Endothelial cell (in vitro differentiated cells): ENCODE measurements at places on chromosomes 5 and 9. TPM values are rescaled to one million over a fixed set of nuclear protein-coding genes. Genes with fewer than 3 reads are reported as not detected.
A peak's percentile ranks its signal among the peaks of the same experiment; 100 is the strongest.

DNA sequence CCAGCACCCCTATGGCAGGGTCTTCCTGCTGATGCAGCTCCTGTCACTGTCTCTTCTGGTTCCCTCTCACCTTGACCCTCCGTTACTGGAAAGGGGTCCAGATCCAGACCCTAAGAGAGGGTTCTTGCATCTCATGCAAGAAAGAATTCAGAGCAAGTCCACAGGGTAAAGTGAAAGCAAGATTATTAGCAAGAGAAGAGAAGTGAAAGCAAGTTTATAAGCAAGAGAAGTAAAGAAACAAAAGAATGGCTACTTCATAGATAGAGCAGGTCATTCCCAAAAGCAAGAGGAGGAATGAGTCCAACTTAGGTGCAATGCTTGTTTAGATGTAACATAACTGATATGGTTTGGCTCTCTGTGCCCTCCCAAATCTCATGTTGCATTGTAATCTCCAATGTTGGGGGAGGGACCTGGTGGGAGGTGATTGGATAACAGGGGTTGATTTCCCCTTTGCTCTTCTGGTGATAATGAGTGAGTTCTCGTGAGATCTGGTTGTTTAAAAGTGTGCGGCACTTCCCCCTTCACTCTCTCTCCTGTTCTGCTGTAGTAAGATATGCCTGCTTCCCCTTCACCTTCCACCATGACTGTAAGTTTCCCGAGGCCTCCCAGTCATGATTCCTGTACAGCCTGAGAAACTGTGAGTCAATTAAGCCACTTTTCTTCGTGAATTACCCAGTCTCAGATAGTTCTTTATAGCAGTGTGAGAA, 183.3 kb downstream of the MED10 start:
- H3K36me3 ChIP-seq = no peaks in the 10 kb centered on the region
- H3K4me3 ChIP-seq = no peak overlapping the region
- DNase-seq = no peak
- H3K27ac ChIP-seq = no peak overlapping the region
- H3K4me1 ChIP-seq = peaks cover 14% of the 10 kb centered on the region
- peaks cover 6% of the 10 kb centered on the region for H3K27me3 ChIP-seq

NACC2 gene
- total RNA-seq = 9.6 TPM

DNA sequence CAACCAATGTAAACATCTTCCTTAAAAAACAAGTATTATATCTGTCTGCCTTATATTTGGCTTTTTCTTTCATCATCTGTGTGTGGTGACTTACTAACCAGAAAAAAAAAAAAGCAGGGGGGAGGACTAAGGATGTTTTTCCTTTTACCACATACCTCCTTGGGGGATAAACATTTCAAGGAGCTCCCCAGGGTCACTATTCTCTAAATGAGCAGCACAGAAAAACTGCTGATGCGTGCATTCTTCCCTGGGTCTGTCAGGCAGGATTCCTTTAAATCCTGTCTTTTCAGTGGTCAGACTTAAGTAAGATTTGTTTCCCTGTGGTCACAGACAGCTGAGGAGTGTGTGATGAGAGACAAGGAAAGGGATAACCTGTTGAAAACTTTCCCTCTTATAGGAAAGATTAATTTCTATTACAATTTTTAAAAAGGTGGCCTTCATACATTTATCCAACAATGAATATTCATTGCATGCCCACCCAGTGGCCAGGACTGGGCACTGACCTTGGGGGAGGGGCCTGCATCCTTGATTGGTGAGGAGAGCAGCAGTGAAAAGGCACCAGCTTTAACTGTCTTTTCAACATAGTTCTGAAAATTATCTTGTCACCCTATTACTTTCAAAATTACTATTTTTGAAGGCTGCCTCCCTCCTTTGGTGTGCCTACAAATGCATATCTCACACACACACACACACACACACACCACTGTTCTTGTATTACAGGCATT, 123.1 kb downstream of the TLE4 start:
- H3K36me3 ChIP-seq = peaks cover 3% of the 10 kb centered on the region
- no peak overlapping the region for H3K4me3 ChIP-seq
- H3K4me1 ChIP-seq = peaks cover 11% of the 10 kb centered on the region
- no peak for DNase-seq
- peaks cover 2% of the 10 kb centered on the region for H3K27me3 ChIP-seq

DNA sequence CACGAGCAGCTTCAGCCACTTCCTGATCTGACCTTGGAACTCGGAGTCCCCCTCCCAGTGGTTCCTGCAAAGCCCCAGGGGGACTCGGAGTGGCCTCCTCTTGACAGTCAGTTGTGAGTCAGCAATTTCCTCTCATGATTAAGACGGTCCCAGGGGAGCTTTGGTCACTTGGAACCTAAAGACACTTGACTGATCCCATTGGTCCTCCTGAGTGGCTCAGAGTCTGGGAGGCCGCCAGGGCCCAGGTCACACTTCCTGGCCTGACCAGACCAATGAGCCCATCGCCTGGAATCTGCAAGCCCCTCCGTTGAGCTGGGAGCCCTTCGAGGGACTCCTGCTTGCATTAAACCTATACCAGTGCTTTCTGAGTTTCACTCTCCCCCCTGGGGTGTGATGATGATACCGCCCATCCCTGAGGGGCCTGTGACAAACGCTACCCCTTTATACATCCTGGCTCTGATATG, 29.1 kb downstream of the TSPAN17 start:
- peaks cover 5% of the 10 kb centered on the region for H3K27me3 ChIP-seq
- no peak overlapping the region for H3K4me3 ChIP-seq
- H3K4me1 ChIP-seq = no peaks in the 10 kb centered on the region
- H3K36me3 ChIP-seq = no peaks in the 10 kb centered on the region

PCDHA1 gene
- 0.13 TPM for total RNA-seq

GRCh38 chr9:113992276-113992951, 85.7 kb downstream of the AMBP start:
- peaks cover 3% of the 10 kb centered on the region for H3K27me3 ChIP-seq
- peaks cover 33% of the 10 kb centered on the region for H3K36me3 ChIP-seq
- no peak overlapping the region for H3K4me3 ChIP-seq

DNA sequence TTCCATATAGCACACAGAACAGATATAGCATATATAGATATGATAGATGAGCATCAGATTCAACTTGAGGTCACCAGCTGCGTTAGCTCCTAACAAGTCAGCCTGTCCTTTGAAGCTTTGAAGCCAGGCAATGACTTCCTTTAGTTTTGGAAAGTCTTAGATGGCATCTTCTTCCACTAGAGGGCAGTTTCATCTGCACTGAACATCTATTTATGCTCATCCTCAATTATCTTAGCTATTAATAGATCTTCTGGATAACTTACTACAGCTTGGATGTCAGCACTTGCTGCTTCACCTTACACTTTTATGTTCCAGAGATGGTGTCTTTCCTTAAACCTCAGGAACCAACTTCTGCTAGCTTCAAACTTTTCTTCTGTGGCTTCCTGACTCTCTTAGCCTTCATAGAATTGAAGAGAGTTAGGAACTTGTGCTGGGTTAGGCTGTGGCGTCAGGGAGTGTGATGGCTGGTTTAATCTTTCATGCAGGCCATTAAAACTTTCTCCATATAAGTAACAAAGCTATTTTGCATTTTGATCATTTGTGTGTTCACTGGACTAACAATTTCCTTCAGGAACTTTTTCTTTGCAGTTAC, 1401.4 kb downstream of the EFNA5 start:
- no peaks in the 10 kb centered on the region for H3K4me1 ChIP-seq
- H3K27ac ChIP-seq = no peak overlapping the region
- no peak overlapping the region for H3K4me3 ChIP-seq
- no peaks in the 10 kb centered on the region for H3K27me3 ChIP-seq
- no peak for DNase-seq

DNA sequence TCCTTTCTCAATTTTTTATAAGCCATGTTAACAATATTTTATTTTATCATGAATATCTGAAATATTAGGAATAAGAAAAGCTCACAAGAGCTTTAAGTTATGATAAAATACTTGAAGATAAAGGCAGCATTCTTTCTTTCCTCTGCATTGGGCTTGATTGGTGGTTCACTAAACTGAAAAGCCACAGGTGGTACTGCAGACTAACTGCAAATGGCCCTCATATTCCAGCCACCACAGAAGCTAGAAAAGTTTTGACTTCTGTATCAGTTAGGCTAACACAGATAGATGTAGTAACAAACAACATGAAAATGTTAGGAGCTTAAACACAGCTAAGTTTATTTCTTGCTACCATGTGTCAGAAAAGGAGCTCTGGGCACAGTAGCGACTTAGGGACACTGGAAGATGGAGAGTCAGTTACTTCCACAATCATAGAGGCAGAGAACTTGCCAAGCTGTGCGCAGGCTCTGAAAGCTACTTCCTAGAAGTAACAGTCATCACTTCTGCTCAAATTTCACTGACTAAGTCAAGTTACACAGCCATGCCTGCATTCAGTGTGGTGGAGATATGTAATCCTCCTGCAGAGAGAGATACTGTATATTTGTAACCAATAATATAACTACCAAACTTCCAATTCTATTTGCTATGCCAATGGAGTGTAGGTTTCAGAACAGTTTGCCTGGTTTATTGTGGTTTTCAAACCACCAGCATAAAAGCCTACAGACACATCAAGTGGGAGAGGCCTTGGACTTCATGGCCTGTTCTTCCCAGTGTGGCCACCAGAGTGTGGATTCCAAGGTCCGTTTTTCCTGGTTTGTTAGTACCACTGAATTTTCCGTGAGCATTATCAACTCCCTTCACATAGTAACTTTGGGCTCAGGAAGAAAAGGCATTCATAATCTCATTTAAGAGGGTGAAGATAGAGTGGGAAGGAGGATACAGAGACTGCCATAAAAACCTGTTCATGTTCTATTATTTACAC, 268.3 kb downstream of the PJA2 start:
- no peaks in the 10 kb centered on the region for H3K4me1 ChIP-seq
- H3K27ac ChIP-seq = no peak overlapping the region
- DNase-seq = no peak
- H3K27me3 ChIP-seq = no peaks in the 10 kb centered on the region
- no peak overlapping the region for H3K4me3 ChIP-seq

- no peak overlapping the region for H3K4me3 ChIP-seq
- H3K27me3 ChIP-seq = no peaks in the 10 kb centered on the region
- peaks cover 6% of the 10 kb centered on the region for H3K4me1 ChIP-seq
- H3K36me3 ChIP-seq = no peaks in the 10 kb centered on the region
These were observed 80.3 kb downstream of the SGCD start for GRCh38 chr5:156407251-156407650.

GRCh38 chr9:125839317-125839716, 92.1 kb downstream of the PBX3 start:
- no peak overlapping the region for H3K4me3 ChIP-seq
- no peaks in the 10 kb centered on the region for H3K27me3 ChIP-seq

GRCh38 chr5:169626779-169627178, 10.3 kb upstream of the DOCK2 start:
- H3K4me1 ChIP-seq = no peaks in the 10 kb centered on the region
- H3K27me3 ChIP-seq = no peaks in the 10 kb centered on the region
- H3K4me3 ChIP-seq = no peak overlapping the region
- H3K36me3 ChIP-seq = no peaks in the 10 kb centered on the region

DNA sequence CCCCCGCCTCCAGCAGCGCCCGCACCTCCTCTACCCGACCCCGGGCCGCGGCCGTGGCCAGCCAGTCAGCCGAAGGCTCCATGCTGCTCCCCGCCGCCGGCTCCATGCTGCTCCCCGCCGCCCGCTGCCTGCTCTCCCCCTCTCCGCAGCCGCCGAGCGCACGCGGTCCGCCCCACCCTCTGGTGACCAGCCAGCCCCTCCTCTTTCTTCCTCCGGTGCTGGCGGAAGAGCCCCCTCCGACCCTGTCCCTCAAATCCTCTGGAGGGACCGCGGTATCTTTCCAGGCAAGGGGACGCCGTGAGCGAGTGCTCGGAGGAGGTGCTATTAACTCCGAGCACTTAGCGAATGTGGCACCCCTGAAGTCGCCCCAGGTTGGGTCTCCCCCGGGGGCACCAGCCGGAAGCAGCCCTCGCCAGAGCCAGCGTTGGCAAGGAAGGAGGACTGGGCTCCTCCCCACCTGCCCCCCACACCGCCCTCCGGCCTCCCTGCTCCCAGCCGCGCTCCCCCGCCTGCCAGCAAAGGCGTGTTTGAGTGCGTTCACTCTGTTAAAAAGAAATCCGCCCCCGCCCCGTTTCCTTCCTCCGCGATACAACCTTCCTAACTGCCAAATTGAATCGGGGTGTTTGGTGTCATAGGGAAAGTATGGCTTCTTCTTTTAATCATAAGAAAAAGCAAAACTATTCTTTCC, 19.3 kb downstream of the CDKN2A start:
- peak overlapping the region; percentile 88 for H3K4me3 ChIP-seq
- DNase-seq = peak; percentile 51
- peaks cover 27% of the 10 kb centered on the region for H3K27me3 ChIP-seq
- peaks cover 18% of the 10 kb centered on the region for H3K4me1 ChIP-seq
- no peak overlapping the region for H3K27ac ChIP-seq

GRCh38 chr5:179786861-179787260, 6.9 kb upstream of the LTC4S start:
- DNase-seq = no peak
- H3K4me1 ChIP-seq = no peaks in the 10 kb centered on the region
- H3K27me3 ChIP-seq = peaks cover 2% of the 10 kb centered on the region
- H3K4me3 ChIP-seq = no peak overlapping the region
- no peak overlapping the region for H3K27ac ChIP-seq
- no peaks in the 10 kb centered on the region for H3K36me3 ChIP-seq

TLX3 gene
- 0.23 TPM for total RNA-seq

- H3K27me3 ChIP-seq = no peaks in the 10 kb centered on the region
- DNase-seq = peak; percentile 73
These were observed 92.9 kb upstream of the MTAP start for GRCh38 chr9:21709464-21710058.

DNA sequence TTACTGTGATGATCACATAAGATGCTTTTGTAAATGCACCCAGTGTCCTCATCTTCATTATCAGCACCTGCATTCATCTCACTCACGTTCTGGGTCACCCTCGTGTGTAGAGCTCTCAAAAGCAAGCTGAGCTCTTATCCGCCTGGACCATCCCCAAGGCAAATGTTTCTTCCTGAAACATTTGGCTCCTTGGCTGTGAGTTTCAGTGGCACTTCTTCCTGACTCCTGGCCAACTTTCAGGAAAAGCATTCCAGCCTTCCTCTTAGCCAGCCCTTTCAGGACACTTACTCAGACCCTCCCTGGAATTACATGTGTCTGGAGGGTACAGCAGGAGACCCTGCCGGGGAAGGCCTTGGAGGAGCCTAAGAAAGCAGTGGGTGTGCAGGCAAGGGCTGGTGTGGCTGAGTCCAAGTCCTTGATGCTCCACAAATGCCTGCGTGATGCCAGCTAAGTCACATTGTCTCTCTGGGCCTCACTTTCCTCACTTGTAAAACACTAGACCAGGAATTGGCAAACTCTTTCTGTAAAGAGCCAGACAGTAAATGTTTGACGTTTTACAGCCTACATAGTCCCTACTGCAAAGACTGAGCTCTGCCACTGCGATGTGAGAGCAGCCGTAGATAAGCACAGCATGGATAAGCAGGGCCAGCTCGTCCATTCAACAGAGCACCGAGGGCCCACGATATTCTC, 72.1 kb downstream of the PDE6A start:
- no peak overlapping the region for H3K27ac ChIP-seq
- H3K27me3 ChIP-seq = peaks cover under 1% of the 10 kb centered on the region
- H3K36me3 ChIP-seq = no peaks in the 10 kb centered on the region
- H3K4me1 ChIP-seq = peaks cover 39% of the 10 kb centered on the region

CCL21 gene
- not detected for total RNA-seq

DNA sequence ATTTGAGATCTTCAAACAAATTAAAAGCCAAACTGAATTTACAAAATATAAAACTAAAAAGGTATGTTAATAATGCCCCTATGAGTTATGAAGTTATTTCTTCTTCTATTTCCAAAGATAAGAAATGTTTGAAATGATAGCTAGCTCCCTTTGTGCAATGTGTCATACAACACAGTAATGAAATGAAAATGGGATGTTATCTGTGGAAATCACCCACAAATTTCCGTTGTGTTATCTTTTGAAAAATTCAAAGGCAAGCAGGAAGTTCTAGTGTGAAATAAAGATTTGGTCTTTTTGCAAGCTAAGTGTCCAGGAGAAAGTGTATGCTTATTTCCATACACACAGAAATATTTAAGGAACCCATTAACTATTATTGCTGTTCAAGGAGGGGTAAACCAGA, 375.3 kb upstream of the PRR16 start:
- no peak for DNase-seq
- no peaks in the 10 kb centered on the region for H3K4me1 ChIP-seq
- peaks cover 2% of the 10 kb centered on the region for H3K27me3 ChIP-seq

- H3K4me1 ChIP-seq = no peaks in the 10 kb centered on the region
These were observed 9.1 kb upstream of the KIF12 start for GRCh38 chr9:114108016-114108833.
